ENCODE measurements at places on chromosomes 1 and 21.

DNA sequence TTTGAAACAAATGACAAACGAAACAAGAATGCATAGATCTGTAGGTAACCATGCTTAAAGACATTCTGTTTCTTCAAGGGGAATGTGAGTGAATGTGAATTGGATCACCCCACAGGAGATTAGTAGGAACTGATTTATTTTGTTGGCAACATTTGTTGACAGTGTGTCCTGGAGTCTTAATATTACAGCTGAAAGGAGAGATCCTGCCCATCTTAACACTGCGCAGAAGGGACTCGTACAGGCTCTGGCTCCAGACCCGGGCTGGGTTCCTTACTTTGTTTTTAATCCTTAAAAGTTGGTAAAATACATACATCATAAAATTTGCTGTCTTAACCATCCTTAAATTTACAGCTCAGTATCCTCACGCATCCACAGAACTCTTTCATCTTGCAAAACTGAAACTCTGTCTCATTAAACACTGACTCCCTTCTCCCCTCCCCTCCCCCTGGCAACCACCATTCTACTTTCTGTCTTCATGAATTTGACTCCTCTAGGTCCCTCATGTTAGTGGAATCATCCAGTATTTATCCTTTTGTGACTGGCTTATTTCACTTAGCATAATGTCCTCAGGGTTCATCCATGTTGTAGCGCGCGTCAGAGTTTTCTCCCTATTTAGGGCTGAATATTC lies 74.1 kb downstream of the GALNT2 start:
- no peak for DNase-seq

DNA sequence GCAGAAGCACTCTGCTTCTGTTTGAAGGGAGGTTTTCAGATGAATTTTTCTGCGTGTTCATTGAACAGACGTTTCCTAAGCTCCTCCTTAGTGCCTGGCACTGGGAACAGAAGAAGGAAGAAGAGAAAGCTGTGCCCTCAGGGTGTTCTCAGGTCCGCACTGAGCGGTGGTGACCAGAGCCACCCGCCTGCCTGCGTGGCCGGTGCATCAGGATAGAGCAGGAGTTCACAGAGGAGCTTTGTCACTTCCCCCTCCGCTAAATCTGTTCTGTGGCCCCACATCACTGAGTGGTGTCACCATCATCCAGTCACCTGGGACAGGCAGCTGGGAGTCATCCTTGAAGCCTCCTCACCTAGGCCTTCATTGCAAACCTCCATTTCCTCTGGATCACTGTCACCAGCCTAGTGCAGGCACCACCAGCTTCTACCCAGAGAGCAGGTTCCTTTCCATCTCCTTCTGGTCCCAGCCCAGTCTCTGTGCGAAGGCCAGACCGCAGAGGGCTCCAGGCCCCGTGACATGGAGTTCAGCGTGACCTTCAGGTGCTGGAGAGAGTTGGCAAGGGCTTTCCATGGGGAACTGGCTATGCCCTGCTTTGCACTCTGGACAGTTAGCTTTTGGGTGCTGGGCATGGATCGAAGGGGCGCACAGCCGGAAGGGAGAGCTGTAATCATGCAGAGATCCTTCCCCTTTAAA lies 21.7 kb downstream of the PARK7 start:
- DNase-seq: no peak

DNA sequence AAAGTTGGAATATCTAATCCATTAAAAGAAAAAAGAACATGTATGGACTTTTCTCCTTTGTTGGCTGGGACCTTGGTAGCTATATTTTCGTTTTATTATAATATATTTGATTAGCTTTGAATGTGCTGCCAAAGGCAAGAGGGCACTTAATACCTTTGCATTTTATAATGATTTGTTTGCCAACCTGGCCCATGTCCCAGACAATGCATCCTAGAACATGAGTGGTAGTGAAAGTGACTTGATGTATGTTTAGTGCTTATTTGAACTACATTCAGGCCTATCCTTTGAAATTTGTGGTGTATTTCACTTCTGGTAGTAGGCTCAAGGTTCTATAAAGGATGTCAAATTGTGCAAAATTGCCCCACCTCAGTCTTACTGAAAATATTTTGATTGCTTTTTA lies 25.9 kb downstream of the CACHD1 start:
- DNase-seq: no peak

DNA sequence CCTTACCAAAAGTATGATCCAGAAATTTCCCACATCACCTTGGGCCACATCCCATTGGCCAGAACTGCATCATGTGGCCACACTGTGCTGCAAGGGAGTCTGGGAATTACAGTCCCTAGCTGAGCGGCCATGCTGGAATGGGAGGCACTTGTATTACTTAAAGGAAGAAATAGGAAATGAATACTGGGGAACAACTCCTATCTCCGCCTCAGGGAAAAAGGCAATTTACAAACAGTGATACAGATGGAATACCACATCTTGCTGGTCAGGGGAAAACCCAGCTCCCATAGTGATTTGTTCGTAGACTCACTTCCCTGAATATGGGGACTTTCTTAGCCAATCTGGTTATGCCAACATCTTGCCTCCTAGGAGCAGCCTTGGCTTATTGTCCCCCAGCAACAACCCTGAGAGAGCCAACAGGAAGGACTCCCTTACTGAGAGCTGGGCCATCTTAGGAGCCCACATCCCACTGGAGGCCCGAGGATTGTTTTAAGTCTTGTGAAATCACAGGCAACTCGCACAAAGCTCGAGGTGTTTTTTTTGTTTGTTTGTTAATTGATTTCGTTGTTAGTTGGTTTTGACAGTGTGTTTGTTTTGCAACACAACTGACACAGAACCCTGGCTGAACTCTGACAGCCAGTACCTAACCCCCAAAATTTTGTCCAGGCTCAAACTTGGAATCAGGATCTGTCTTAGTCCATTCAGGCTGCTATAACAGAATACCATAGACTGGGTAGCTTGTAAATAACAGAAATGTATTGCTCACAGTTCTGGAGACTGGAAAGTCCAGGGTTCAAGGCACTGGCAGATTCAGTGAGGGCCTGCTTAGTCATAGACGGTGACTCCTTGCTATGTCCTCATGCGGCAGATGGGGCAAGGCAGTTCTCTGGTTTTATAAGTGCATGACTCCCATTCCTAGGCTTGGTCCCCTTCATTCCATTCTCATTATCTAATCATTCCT lies 14.9 kb downstream of the CDA start:
- no peak for DNase-seq

DNA sequence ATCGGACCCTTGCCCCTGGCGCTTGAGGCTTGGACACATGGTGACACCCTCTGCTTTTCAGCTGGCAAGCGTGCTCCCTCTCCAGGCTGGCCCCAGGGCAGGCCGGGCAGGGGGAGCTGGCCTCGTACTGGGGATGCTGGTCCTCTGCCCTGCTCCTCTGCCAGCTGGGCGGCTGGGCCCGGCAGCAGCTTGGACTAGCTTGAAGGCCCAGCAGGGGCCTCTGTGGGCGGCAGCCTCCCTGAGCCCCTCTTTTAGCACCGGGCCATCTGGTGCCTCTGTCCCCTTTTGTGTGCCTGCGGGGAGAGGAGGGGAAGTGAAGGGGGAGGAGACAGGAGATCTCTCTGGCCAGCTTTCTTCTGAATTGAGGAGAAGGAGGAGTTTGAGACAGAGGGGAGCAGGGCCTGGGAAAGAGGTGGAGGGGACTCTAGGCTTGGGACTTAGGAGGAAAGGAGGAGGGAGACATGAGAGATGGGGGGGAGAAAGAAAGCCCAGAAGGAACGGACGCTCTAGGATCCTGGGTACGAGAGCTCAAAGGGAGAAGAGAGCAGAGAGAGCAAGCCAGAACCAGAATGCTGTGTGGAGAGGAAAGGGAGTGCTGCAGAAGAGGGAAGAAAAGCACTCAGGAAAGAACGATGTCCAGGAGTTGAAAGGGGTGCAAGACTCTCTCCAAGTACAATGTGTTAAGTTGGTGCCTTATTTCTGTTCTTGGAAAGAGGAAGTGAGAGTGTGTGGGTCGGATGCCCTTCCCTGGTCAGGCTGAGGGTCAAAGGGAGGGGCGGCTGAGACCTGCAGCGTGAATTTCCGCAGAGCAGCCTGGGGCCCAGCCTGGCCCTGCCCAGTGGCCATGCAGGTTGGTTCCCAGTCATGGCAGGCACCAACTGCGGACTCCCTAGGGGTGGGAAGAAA lies 40.3 kb downstream of the IER5 start:
- DNase-seq: no peak

GRCh38 chr21:37193006-37193405 lies 74.1 kb downstream of the VPS26C start:
- no peak for DNase-seq

- no peak for DNase-seq
Measured at GRCh38 chr1:89721351-89721750, 88.4 kb downstream of the LRRC8C start.

GRCh38 chr21:27190601-27191000 lies 223.7 kb upstream of the ADAMTS5 start:
- no peak for DNase-seq

DNA sequence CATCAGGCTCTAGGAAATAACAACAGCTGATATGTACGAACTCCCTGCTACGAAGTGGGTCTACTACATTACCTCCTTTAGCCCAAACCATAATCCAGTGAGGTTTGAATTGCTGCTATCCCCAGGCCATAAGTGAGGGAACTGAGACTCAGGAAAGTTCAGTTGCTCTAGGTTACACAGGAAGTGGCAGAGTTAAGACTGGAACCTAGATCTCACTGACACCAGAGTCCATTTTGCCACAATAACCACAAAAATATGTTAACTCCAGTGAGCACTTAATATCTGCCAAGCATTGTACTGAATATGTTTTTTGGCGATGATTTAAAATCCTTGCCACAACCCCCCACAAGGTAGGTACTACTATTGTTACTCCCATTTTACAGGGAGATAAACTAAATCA lies 8.9 kb upstream of the TADA1 start:
- no peak for DNase-seq

GRCh38 chr1:208100106-208100505 lies 144.1 kb downstream of the PLXNA2 start:
- no peak for DNase-seq

- DNase-seq: no peak
Measured at GRCh38 chr21:29151931-29152330, 21.5 kb downstream of the MAP3K7CL start.

- DNase-seq: no peak
Measured at GRCh38 chr1:116825720-116826438, 71.6 kb downstream of the CD2 start.

DNA sequence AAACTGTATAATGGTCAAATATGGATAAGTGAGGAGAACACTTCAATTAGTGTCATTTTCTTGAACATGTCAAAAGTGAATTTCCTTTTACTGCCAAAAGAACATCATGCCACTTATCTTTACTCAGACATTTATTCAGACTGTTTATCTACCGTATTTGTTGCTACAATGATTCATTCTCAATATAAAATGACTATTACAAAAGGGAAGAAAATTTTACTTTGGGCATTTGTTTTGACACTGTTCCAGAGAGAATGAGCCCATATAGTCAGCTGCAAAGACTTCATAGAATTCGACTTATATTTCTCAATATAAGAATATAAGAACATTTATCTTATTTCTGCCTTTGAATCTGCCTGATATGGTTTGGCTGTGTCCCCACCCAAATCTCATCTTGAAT lies 1699.1 kb downstream of the BRINP3 start:
- no peak for DNase-seq

GRCh38 chr1:29122682-29123052 lies 1.0 kb downstream of the TMEM200B start:
- DNase-seq: no peak

DNA sequence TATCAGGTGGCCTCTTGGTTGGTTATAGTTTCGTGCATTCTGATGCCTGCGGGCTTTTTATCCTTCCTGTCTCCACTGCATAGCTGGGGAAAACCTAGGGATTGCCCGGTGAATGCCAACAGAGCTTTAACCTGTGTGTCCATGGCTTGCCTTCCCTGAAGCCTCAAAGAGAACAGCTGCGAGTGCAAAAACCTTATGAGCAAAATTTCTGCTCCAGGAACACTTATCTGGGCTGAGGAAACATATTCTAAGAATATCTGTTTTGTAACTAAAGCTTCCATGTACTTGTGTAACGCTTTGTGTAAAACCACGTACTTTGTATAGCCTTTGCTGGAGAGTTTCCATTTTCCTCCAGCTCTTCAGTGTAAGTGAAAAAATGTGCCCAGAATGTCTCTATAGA lies 7.2 kb downstream of the CNST start:
- DNase-seq: no peak

DNA sequence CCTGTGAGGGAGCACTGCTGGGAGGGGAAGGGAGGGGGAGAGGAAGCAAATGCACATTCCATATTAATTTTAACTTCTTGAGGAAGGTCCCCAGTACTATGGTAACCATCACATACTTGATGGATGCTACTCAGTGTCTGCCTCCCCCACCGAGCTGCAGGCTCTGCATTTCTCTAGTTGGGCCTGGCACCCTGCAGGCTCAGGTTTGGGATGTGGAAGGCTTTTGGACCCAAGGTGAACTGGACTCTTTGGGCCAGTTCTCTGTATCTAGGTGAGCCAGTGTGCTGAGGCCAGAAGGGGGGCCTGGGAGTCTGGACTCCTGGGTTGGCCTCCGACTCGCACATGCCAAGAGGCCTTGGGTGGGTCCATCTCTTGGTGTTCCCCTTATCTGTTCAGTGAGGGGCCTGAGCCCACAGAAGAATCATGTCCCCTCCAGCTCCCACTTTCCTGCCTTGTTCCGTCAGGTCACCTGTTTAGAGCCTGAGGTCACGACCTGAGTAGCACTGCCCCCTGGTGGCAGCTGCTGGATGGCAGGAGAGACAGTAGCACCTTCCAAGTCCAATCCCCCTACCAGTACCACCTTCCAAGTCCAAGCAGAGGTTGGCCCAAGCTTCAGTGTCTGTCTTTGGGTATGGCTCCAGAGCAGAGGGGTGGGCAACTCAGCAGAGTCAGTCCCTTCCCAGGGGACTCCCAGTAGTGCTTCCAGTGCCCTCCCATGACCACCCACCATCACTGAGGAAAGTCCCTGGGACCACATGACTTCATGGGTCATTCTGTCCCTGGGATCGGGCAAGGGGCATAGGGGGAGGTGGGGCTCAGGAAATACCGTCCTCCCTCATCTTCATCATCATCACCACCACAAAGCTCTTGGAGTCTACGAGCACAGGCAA lies 241.8 kb downstream of the TRABD2B start:
- DNase-seq: no peak

GRCh38 chr1:156385534-156386031 lies 16.6 kb downstream of the RHBG start:
- peak; percentile 53 for DNase-seq

DNA sequence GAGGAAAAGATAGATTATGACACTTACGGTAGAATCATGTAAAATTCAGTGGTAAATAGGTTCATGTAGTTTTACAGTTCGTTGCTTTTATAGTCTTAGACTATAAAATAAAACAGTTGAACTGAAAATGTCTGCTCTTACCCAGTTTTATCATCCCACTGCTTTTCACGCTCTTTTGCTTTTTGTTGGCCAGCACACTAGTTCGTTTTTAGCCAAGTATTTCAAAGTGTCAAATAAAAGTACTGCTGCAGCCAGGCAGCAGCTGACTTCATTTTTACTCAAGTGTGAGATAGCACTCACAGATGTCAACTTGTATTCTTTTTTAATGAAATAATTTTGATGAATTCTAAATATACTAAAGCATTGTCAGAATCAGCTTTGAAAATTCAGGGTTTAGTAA lies 18.5 kb upstream of the BTG3 start:
- no peak for DNase-seq
